Memory B cell (primary cell): ENCODE measurements at places on chromosomes 11 and 22.

DNA sequence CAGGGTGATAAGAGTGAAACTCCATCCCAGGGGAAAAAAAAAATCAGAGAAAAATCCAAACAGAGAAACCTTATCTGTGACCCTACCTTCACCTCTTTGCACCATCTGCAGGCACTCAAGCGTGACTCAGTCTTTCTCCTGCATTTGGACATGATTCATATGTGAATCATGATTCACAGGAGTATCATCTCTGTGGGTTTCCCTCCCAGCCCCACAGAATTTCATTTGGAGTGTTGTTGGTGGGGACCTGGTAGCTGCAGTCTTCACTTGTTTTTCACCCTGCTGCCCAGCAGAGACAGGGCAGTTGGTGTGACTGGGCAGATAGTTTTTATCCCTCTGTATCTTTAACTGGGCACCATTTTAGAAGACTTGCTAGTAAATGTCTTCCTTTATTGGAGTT, 75.7 kb downstream of the DEPDC5 start:
- no peak for DNase-seq

DNA sequence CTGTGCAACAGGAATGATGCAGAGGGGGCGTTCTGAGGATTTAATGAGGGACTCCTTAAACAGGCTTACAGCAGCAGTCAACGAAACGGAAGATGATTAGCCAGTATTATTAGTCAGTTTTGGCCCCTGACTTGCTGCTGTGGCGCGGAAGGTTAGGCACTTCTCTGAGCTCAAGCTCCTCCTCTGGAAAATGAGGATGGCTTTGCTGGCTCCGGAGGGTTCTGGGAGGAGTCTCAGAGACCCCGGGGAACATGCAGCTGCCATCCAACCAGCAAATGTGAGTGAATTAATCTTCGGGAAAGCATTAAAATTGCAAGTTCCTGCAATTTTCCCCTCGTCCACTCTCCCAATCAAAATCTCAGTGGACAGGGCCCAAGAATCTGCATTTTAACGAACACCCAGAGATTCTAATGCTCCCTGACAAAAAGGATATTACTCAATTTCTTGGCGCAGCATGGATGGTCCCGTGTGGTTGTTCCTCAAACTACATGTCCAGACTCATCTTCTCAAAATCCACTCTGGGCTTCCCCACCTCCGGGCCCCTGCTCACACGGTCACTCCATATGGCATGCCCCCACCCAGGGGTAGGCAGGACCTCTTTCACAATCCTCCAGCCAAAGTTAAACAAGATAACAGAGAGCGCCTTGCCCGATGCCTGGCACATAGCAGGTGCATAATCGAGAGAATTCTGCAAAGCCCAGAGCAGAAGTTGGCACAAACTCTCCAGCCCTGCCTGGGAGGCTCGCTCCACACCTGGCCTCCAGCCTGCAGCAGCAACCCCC, 6.4 kb downstream of the ELFN2 start:
- no peak for DNase-seq

DNA sequence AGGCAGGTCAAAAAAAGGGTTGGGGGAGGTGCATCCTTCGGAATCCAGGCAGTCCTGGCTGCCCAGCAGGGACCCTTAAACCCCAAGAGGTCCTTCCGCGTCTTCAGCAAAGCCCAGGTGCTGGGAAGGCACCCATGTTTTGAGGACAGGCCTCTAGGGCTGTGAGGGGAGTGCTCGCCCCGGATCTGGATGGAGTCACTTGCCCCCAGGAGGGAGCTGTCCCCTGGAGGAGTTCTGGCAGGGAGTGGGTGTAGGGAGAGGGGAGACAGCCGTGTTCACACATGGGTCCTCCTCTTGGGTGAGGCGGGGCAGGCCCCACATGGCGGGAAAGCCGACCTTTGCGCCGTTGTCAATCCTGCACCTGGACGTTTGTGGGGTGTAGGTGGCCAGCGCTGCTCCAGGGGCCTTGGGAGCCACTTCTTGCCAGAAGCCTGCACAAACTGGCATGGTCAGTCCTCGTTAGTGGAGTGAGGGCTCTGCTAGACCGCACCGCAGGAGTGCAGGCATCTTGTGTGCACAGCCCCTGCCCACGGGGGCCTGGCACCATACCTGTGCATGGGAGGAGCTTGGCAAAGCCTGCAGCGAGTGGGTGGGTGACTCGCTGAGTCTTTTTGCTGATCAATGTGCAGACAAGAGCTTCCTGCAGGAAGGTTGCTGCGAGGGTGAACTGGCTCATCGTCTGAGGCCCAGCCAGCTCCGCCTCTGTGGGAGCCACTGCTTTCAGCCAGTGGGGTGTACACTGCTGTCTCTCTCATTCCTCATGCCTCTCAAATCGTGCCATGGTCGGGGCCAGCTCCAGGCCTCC, 16.0 kb downstream of the PPIL2 start:
- no peak for DNase-seq

GRCh38 chr22:32354360-32355351, 3.0 kb upstream of the RFPL3 start:
- DNase-seq: peak; percentile 7

- DNase-seq: no peak
These were observed 20.9 kb downstream of the BRSK2 start for GRCh38 chr11:1410366-1411291.

DNA sequence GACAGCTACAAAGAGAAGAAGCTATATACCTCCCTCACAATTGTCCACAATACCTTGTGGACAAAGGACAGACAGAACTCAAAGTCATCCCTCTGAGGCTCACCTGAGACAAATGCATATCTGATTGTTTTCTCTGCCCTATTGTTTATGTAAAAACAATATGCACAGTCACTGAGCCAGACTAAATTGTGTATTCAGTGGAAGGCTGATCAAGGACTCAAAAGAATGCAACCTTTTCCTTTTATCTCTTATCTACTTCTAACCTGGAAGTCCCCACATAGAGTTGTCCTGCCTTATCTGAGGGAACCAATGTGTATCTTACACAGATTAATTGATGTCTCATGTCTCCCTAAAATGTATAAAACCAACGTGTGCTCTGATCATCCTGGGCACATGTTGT, 13.9 kb upstream of the MED17 start:
- no peak for DNase-seq

DNA sequence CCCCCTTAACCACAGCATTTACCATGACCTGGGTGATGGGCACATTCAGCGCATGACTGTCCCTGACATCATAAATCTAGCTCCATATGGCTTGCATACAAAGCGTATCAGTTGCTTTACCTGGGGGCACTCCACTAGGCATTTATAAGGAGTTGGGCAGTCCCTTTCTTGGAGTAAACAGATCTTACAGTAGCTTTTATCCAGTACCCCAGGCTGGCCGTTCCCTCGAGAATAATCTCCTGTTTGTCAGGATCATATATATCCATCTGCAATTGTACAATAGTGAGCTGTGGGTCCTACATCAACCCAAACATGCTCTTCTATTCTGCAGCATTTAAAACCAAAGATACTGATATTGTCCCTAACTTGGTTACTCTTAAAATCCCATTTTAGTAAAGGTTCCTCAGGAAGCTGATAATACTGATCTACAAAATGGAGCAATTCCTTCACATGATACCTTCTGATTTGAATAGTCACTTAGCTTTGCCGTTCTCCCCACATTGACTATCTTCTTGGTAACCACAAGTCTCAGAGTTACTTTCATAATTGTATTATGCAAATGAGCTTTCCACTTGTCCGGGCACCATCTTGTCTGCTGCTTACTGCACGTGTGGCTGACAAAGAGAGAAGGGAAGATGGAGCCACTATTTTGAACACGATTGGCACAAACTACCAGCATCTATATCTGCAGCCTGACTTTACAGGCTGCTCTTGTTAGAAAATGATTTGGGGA, 205.0 kb downstream of the CWF19L2 start:
- no peak for DNase-seq

DNA sequence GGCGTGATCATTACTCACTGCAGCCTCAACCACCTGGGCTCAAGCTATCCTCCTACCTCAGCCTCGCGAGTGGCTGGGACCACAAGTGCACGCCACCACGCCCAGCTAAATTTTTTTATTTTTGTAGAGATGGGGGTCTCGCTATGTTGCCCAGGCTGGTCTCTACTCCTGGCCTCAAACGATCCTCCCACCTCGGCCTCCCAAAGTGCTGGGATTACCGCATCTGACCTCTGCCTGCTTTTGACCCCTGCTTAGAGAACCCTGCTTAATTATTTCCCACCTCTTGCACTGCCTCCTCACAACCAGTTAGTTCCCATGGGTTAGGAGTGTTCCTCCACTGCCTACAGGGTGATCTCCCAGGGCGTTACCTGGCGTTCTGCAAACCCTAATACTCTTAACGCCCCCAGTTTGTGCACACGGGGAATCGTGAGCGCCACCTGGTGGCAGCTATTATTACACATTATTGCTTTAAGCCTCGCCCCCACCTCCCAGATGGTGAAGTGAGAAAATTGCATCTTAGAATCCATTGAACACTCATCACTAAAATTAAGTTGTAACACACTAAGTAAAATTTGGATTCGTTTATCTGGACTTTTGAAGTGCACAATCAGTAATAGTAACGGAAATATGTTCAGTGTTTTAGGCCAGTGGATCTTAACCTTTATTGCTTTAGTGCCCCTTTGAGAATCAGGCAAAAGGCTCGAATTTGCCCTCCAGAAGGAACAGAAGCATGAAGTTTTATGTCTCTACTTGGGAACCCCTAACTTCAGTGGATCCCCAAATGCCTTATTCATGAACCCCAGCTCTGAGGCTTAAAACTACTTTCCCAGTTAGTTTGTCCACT, 61.4 kb upstream of the ASPHD2 start:
- peak; percentile 47 for DNase-seq

DNA sequence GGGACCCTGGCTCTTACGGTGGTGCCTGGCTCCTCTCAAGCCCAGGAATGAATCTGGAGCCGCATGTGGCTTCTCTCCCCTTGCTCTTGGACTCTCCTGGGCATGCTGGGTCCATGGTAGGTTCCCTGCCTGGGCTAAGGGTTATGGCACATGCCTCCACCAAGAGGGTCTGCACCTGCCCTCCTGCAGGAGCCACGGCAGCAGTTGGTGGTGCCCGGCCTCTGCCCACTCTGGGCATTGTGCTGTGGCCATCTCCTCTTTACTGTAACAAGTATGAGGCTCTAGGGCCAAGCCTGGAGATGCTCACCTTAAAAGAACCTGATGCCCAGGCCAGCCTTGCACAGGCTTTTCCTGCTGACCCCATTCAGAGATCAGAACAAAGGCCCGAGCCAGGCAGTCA, 104.0 kb upstream of the PITPNB start:
- no peak for DNase-seq

GRCh38 chr11:124799348-124800225, 619 bp downstream of the MSANTD2 start:
- DNase-seq: peak; percentile 21

GRCh38 chr11:12973528-12974181, 35.5 kb upstream of the RASSF10 start:
- DNase-seq: no peak

DNA sequence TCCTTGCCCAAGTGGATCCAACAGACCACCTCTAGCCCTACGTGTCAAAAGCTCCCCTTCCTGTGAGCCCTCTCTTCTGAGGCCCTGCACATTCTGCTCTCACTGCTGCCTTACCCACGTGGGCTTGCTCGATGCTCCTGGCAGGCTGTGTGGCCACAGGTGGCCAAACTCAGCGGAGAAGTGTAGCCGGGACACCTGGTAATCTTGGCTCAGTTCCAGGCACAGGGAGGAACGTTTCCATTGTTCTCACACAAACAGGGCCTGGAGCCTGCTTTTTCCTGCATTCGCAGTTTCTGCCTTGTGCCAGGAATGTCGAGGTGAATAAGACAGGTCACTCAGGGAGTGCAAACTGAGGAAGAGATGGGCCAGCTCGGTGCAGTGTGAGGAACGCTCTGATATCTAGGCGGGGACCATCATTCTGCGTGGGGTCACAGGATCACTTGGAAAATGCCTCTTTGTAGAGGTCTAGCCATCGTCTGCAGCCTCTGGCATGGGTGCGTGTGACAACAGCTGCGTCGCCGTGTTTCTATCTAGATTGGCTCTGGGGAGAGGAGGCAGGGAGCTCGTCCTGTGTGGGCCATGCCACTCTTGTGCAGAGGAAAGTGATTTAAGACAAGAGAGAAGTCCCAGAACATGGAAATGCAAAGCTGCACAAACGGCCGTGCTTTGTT, 127.6 kb upstream of the PARVA start:
- DNase-seq: no peak

DNA sequence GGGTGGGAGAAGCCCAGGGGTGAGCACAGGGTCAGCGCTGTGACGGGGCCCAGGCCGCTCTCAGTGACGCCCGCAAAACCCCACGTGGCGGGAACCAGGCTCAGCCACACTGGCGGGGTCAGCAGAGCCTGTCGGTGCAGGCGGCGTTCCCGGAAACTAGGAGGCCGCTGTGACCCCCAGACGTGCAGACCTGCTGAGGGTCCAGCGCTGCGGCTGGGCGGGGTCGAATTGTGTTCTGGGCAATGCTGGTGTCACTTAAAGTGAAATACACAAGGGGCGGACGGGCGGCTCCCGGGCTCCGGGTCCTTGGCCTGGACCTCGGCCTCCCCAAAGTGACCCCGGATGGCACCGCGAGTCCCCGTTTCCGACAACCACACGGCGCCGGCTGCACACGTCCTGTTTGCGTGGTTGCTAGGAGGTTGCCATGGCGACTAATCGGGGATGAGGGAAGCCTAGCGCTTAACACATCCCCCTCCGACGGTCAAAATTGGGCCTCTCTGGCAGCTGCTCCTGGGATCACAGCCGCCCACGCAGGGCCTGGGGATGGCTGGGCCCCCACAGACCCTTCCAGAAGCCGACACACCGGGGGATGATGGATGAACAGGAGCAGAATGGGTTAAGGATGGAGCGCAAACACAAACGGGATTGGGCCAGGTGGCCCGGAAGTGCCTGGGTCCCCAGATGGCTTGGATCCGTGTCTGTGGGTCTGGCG, 81.7 kb upstream of the PRR5 start:
- peak; percentile 14 for DNase-seq

DNA sequence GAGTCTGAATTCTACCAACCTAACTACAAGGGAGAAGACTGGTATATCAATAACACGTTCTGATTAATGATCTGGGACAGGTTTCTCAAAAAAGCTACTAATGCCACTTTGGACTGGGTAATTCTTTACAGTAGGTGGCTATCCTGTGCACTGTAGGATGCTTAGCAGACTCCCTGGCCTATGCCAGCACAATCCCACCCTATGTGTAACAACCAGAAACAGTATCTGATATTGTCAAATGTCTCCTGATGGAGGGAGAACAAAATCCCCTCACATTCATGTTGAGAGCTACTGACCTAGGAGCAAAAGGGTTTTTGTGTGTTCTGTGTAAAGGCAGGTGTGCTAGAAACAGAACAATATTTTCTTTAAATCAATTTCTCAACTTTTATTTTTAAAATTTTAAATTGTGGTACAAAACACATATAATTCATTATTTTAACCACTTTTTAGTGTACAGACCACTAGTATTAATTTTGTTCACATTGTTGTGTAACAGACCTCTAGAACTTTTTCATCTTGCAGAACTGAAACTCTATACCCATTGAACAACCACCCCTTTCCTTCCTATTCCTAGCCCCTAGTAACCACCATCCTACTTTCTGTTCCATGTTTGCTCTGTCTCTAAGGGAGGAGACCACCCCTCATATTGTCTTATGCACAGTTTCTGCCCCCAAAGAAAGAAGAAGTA, 2.1 kb upstream of the MS4A6A start:
- DNase-seq: no peak

DNA sequence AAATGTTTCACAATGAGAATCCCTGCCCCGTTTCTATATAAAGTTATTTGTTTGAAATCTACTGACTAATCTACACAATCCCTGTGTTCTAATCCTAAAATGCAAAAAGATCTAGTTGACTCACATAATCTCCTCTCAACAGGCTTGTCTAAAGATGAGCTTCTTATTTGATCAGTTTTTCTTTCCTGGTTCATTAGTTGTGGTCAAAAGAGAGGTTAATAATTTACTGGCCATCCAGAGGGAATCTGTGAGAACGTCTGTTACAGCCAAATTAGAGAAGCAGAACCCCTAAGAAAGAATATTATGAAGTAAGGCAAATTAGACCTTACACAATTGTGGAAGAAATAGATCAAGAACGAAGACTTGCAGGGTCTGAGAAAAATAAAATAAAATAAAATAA, 173.7 kb upstream of the ANO3 start:
- no peak for DNase-seq
